PC-3 (cell line): ENCODE measurements at places on chromosomes 11 and 22. TPM values are rescaled to one million over a fixed set of nuclear protein-coding genes. Genes with fewer than 3 reads are reported as not detected.

DNA sequence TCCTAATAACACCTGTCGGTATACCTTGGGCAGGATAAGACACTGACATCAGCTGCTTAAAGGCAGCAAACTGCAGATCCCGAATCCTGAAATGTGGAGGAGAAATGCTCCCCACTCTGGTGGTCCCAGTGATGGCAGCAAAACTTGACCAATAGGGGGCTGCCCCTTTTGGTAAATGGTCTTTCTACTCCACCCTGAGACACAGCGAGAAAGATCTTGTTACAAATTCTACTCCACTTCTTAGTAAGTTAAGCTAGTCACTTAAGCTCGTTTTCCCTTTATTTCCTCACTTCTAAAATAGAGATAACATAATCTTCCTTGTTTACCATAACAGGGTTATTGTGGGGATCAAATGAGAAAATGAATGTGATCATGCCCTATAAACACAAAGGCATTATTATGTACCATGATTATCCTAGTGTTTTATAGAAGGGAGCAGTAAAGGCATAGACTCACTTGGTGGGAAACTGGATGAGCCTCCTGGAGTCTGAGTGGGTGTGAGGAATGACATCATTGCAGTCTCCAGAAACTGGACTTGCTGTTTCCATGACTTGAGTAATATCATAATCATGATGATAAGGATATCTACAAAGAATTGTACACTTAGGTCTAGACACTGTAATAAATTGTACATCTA is 50.9 kb downstream of the ENDOD1 start:
- no peaks in the 10 kb centered on the region for H3K27me3 ChIP-seq
- H3K4me3 ChIP-seq: no peak overlapping the region
- H3K4me1 ChIP-seq: 0 out of 2 replicates have a peak, but pooled peaks cover 6% of the 10 kb centered on the region
- DNase-seq: no peak
- H3K36me3 ChIP-seq: no peaks in the 10 kb centered on the region

- DNase-seq: no peak
- H3K4me3 ChIP-seq: no peak overlapping the region
- H3K27ac ChIP-seq: no peak overlapping the region
- peaks cover 19% of the 10 kb centered on the region for H3K27me3 ChIP-seq
These were observed 1340.9 kb downstream of the TBC1D22A start for GRCh38 chr22:48103126-48103875.

GRCh38 chr22:45892681-45893461 is 84.1 kb downstream of the WNT7B start:
- H3K36me3 ChIP-seq: no peaks in the 10 kb centered on the region
- H3K27me3 ChIP-seq: no peaks in the 10 kb centered on the region
- no peak for DNase-seq
- no peak overlapping the region for H3K27ac ChIP-seq
- peaks cover 24% of the 10 kb centered on the region for H3K4me1 ChIP-seq

DNA sequence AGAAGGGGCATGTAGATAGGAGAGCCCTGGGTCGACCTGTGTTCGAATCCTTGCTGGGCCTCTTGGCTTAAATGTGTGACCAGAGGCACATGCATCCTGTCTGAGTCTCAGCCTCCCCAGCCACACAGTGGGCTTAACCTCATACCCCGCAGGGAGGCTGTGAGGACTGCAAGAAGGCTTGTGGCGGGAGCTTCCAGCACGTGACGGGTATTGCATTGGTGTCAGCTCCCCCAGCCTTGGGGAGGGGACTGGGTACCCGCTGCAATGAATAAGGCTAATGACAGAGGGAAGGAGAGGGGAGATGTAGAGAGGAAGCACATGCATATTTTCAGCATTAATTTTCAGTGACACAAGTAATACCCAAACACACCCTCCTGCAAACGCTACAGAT is 8.1 kb downstream of the RASD2 start:
- H3K36me3 ChIP-seq: no peaks in the 10 kb centered on the region
- no peaks in the 10 kb centered on the region for H3K4me1 ChIP-seq
- H3K27me3 ChIP-seq: no peaks in the 10 kb centered on the region
- no peak overlapping the region for H3K27ac ChIP-seq
- H3K4me3 ChIP-seq: no peak overlapping the region
- DNase-seq: no peak

GRCh38 chr11:134036492-134037045 is 32.3 kb upstream of the JAM3 start:
- no peak overlapping the region for H3K27ac ChIP-seq
- H3K4me3 ChIP-seq: peak overlapping the region; percentile 58; the same call in 1 of the 2 replicates
- peaks cover 21% of the 10 kb centered on the region for H3K27me3 ChIP-seq
- peaks cover 4% of the 10 kb centered on the region for H3K4me1 ChIP-seq
- DNase-seq: no peak

Gene SLC22A25
- not detected in 2 replicates for total RNA-seq
